NCI-H774 (cell line): ENCODE measurements at places on chromosomes 7 and 10.

DNA sequence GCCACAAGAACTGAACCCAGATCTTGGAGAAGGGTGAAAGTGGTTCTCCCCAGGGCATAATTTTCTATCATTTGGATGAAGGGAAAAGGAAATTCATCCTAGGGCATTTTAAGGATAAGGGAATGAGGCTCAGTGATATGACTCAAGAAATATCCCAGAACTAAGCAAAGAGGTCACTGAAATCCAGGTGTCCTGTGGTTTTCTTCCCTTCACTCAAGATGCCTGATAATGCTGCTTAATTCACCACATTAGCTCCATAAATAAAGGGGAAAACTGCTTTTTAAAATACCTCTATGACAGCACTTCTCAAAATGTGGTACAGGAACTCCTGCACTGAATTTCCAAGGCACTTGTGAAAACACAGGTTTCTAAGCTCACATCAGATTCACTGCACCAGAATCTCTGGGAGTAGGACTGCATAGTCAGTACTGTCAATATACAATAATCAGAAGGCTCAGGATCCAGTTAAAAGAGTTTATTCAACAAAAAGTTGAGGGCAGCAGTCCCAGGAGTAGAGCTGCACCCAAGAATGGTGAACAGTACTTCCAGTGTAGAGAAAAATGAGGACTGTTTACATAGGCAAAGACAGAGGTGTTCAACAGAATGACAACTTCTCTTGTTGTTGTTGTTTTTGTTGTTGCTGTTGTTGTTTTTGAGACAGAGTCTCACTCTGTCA, 2.9 kb downstream of the IFIT3 start:
- DNase-seq: no peak

DNA sequence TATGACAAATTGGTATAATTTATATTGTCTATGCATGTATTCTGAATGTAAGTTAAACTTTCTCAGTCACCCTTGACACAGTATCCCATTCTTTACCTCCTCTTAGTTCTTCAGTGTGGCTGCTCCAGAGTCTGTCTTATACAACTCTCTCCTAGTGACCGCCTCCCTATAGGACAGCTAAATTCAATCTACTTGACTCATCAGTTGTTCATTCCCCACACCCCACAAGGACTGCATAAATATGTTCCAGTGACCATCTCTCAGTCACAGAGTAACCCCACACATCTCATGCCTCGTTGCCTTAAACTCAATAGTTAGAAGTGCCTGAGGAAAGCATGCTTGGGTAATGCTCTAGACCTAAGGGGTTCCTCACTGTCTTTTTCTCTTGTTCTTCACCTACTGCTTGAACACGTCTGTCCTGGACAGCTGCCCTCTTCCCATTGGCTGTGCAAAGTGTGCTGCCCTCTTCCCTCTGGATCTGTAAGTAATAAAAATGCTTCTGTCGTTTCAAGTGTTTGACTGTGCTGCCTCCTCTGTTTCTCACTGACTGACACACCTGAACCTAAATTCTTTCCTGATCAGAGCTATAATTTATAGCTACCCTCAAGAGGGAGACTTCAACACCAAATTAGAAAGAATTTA, 494.6 kb upstream of the GRM3 start:
- no peak for DNase-seq

DNA sequence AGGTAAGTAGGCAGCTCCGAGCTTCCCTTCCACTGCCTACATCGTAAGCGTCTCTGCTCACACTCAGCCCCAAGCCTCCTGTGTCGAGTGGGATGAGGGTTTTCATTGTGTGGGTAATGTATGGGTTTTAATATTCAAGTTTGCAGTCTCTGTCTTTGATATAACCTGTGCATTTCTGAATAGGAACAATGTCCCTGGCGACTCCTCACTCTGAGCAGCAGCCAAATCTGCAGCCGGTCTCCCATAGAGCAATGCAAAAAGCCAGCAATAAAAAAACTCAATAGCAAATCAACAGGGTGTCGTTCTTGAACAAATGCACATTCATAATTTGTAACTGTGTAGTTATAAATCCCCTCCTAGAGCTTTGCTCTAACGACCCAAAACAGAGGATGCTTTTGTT, 33.4 kb downstream of the PPP1R17 start:
- no peak for DNase-seq

DNA sequence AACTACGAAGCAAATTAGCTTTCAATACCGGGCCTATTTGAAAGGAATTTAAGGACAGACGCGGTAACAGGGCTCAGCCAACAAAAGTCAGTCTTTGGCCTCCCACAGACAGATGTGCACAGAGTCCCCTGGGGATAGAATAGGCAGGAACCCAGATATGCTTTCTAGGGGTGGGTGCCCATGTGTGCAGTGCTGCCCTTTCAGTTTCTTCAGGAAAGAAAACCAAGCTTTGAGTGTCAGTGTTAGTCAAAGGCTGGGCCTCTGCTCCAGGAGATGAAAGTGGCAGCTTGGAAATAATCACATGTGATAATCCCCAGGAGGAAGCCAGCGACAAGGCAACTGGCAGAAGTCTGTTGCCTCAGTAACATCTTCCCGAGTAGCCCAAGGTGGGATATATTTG, 43.8 kb upstream of the CSTF2T start:
- DNase-seq: no peak

GRCh38 chr7:38796626-38797501, 112.1 kb downstream of the VPS41 start:
- peak; percentile 47 for DNase-seq

DNA sequence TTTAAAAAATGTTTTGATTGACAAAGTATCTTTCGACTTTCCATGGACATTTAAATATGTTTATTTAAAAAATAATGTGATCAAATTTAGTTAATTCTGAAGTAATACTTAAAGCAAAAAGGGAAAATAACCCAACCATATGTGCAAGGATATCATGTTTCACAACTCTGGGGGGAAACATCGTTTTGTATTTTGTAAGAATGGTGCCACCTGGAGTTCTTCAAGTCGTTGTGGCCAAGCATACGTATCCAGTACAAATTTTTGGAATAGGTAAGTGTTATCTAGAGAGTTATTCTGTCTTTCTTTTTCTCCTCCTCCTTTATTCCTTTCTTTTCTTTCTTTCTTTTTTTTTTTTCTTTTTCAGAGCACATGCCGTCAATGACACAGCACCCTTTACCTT, 176.2 kb upstream of the CSTF2T start:
- no peak for DNase-seq

DNA sequence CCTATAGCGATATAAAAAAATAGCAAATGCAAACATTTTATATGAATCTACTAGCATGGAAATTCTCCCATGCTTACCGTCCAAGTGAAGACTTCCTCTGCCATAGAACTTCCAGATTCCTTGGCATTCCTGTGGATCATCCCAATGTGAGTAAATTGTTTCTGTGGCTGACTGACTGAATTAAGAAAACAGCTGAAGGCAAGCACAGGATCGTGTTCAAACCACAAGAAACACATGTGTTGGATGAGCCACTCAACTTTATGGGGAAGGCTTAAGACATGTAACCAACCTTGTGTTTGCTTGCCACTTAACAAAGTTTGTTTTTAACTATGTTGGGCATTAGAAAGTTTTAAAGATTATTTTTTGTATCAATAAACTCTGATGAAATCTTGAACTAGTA, 2.6 kb upstream of the MYPN start:
- DNase-seq: no peak

DNA sequence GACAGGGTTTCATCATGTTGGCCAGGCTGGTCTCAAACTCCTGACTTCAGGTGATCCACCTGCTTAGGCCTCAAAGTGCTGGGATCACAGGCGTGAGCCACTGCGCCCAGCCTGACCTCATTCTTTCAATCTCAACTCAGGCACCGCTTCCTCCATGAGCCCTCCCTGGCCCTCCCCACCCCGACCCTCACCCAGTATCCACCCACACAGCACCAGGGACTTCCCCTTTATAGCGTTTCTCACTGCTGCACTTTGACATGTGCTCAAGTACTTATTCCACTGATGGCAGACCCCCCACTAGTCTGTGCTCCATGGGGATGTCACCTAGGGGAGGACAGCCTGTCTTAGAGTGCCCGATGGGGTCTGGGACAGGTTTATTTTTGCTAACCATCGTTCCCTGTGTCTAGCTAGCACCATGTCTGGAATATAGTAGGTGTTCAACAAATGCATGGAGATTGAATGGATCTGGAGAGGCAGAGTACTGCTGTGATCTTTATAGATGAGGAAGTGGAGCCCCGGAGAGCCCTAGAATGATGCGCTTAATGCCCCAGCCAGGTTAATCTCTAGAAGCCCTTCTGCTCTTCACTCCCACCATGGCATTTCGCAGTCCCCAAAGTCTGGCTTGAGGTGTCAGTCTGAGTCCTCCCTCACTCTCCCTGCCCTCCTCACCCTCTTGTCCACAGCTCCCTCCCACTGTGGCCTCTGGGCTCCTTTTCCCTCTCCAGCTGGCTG, 258.8 kb downstream of the RPS24 start:
- no peak for DNase-seq

GRCh38 chr7:143385891-143386781, 5.0 kb downstream of the ZYX start:
- DNase-seq: no peak

DNA sequence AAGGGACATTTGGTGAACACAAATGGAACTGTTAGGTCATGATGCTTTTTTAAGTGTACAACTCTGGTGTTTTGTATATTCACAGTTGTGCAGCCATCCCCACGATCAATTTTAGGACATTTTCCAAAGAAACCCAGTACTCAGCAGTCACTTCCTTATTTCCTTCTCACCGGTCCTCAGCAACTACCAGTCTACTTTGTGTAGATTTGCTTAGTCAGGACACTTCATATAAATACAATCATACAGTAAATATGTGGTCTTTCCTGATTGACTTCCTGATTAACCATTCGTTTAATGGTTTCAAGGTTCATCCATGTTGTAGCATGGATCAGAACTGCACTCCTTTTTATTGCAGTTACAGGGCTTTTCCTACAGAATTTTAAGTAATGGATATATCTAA, 14.4 kb downstream of the SGPL1 start:
- DNase-seq: no peak

GRCh38 chr10:99339077-99339476, 9.9 kb downstream of the CNNM1 start:
- DNase-seq: no peak

GRCh38 chr10:62819141-62819920, 3.2 kb upstream of the EGR2 start:
- no peak for DNase-seq
